Uterus (tissue), 4 donors: ENCODE measurements at places on chromosomes 13 and 19. TPM values are rescaled to one million over a fixed set of nuclear protein-coding genes. Genes with fewer than 3 reads are reported as not detected.

- no peak overlapping the region for H3K27ac ChIP-seq
- H3K27me3 ChIP-seq: no peaks in the 10 kb centered on the region
- no peak overlapping the region for H3K4me3 ChIP-seq
- no peak for DNase-seq
- no peaks in the 10 kb centered on the region for H3K36me3 ChIP-seq
Observed at GRCh38 chr19:52237197-52237596, 32.2 kb upstream of the ZNF766 start.

DNA sequence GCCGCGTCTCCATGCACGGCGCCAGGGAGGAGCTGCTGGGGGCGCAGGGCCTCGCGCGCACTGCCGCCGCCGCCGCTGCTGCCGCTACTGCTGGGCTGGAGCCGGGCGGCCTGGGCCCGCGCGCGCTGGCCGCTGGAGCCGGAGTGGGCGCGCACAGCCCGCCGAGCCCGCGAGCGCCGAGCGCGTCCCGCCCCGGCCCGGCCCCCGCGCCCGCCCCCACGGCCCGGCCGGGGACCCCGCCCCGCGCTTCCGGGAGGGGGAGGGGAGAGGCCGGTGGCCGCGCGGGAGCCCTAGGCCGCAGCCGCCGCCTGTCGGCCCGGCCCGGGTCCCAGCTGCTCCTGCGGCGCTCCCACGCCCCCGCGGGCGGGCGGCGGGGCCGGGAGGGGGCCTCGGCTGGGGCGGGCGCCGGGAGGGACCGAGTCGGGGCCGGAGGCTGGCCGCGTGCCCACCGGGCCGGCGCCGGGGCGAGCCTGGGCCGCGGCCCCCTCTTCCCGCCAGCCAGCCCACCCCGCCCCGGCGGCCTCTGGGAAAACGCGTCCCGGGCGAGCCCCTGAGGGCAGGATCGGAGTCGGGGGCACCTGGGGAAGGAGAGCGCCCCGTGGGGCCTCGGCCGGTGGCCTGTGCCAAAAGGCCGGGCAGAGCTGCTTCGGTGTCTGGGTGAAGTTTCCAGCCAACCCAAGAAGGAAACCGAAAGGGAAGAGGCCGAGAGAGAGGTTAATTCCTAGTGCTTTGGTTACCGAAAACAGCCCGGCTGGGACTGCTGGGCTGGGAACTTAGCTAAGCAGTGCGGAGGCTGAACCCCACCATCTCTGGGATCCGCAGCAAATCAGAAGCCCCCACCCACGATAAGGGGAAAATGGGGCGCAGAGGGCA, at the start of gene STK24:
TSS of gene STK24 (minus strand) at position 145 of the 873 bp plus-strand sequence. CDS start 321 bp downstream, outside the sequence.
- H3K36me3 ChIP-seq: no peaks in the 10 kb centered on the region
- peak; percentile 76 for DNase-seq
- H3K4me1 ChIP-seq: peaks cover 4% of the 10 kb centered on the region
- H3K27me3 ChIP-seq: no peaks in the 10 kb centered on the region
- peak within 1 kb of the TSS; percentile 86 for H3K4me3 ChIP-seq

DNA sequence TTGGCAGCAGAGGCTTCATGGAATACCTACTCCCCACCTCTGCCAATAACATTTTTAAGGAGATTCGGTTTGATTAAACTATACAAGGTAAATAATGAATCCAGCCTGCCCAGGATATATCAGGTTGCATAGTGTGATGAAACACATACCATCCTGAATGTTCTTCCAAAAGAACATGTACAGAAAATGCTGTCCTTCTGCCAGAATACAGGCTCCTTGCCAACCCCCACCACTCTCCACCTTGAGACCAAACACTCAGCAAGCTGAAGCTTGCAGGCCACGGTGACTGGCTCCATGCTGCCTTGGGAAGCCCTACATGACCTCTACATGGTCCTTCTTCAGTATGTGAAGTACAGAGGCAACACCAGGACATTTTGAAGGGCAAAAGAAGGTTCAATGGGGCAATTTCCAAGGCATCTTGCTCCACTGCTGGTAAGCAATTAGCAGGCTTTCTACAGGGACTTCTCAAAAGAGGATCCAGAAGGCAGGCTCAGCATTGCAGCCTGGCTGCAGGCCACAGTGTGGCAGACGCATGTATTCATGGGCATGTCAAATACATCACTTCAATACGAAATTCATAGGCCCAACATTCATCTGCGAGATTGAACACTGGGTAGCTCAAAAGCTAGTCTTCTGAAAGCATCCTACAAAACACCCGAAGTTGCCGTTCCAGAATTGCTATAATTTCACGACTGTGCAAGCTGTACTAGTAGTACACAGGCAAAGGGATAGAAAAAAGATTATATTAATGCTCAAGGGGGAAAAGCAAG, 62.4 kb upstream of the SERP2 start:
- H3K27me3 ChIP-seq: no peaks in the 10 kb centered on the region
- no peak for DNase-seq
- H3K4me3 ChIP-seq: no peak overlapping the region
- no peak overlapping the region for H3K27ac ChIP-seq
- H3K4me1 ChIP-seq: peaks cover 5% of the 10 kb centered on the region

GRCh38 chr13:114136576-114136975, 4.2 kb upstream of the RASA3 start:
- H3K4me3 ChIP-seq: no peak overlapping the region
- no peak for DNase-seq
- no peaks in the 10 kb centered on the region for H3K4me1 ChIP-seq
- no peaks in the 10 kb centered on the region for H3K27me3 ChIP-seq

PLPPR3 gene
- total RNA-seq: not detected

SEMA6B gene
- total RNA-seq: 3.7 TPM
